ENCODE measurements at places on chromosomes 7 and 10.
A peak's percentile ranks its signal among the peaks of the same experiment; 100 is the strongest.

GRCh38 chr10:49678827-49679479 is 498 bp upstream of the C10orf53 start:
- DNase-seq: no peak

GRCh38 chr7:27890205-27890849 is 150.4 kb downstream of the TAX1BP1 start:
- no peak for DNase-seq

- DNase-seq: no peak
These were observed 73.6 kb downstream of the CYP26A1 start for GRCh38 chr10:93147281-93147680.

GRCh38 chr7:92246360-92247101 is 757 bp downstream of the ANKIB1 start:
- peak; percentile 4 for DNase-seq

DNA sequence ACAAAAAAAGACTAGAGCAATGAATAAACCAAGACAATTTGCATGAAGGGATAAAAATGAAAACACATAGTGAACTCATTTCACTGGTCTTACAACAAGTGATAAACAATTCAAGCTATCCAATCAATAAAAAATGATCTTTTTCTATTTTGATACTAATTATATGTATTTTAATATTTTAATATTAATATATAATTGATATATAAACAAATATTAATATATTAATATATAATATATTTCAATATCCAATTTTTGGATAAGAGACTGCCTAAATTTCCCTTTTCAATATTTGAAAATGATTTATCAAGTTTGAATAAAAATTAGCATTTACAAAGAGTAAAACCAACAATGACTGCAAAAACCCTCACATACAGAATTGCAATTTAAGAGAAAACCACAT is 317.9 kb downstream of the GPR158 start:
- no peak for DNase-seq

GRCh38 chr7:49001610-49002033 is 77.3 kb downstream of the CDC14C start:
- no peak for DNase-seq

DNA sequence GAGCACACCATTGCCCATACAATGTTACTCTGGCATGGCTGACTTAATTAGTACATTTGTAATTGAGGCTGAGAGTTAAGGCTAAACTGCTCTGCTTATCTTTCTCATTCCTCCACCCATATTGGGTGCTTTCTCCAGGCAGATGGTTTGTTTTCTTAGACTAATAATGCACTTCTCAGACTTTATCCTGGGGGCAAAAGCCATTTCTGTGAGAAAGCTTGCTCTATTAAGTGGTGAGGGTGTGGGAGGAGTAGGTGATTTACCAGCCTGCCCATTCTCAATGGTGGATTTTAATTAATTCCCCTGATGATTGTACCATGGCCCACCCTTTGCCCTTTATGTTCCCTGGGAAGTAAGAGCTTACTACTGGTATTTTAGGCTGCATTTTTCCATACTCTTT is 174.8 kb downstream of the FOXP2 start:
- no peak for DNase-seq

DNA sequence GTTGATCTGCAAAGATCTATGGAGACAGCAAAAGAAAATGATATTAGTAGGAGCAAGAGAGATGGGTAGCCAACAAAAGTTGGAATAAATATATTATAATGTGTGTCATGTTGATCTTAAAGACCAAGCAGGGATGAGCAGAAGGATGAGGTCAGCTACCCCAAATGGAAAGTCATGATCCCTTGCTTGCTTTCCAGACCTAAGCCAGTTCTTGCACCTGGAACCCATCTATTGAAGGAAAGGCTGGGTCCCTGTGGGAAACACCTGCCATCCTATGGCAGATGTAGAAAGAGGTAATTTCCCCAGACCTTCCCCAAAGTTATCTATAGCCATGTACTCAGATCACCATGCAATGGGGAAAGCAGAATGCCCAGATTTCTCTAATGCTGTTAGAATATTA is 52.5 kb downstream of the LYZL2 start:
- no peak for DNase-seq

DNA sequence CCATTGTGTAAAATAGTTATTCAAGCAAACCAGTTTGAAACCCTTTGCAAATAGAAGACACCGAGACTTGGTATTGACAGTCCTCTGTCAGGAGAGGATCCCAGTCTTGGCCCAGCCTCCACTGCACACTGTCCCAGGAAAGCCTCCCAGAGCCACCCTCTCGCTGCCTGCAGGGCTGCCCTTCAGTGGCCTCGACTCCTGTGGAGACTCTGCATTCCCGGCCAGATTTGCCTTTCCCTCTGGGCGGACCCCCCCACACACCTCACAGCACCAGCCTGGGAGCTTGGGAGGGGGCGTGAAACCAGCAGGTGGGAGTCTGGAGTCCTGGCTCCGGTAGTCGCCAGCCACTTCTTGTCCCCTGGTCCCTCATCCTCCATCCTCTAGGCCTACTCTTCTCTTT is 48.7 kb downstream of the GRK5 start:
- DNase-seq: no peak

DNA sequence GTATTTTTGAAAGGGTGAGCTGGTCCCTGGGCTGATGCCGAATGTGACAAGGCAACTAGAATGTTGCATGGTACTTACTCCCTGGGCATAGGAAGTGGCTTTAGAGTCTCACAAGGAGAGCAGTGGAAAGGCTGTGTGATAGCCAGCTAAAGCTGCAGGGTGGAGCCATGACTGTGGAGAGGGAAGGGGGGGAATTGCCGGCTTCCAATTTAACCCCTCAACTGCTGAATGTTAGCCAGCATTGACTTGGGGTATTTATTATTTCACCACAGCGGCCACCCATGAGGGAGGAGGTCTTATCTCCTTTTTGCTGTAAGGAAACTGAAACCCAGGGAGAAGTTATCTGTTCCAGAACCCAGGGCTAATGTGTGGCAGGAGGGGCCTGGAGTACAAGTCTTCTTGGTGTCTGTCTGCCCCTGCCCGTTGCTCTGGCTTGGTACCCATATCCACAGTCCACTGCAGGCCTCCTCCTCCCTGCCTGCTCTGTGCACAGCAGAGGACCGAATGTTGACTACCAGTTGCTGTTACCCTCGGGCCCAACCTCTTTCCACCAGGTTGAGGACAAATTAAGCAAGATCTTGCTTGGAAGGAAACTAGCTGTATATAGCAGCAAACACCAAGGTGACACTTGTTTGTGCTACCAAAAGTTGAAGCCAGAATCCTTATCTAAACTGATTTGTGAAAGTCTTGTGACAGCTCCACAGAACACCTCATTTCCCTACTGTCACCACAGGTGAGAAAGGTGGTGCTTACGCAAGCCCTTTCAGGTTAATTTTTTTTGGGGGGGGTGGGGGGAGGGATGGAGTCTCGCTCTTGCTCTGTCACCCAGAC is 37.6 kb downstream of the WBP1L start:
- DNase-seq: no peak

- no peak for DNase-seq
These were observed 128.9 kb downstream of the ZNF438 start for GRCh38 chr10:30902621-30903396.

DNA sequence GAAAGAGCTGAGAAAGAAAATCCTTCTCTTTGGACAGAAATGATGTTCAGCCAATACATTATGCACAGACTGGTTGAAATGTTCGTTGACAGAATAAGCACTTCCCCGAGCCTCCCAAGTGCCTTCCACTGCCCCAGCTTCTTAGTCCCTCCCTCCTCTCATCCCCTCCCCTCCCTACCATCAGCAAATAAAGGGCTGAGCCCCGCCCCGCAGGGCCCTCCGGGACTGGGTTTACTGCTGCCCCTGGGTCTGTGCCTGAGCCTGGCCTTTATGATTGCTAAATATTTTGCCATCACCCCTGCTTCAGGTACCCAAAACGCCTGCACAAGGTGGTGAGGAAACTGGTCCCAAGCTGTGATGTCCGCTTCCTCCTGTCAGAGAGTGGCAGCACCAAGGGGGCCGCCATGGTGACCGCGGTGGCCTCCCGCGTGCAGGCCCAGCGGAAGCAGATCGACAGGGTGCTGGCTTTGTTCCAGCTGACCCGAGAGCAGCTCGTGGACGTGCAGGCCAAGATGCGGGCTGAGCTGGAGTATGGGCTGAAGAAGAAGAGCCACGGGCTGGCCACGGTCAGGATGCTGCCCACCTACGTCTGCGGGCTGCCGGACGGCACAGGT is 28.1 kb downstream of the HKDC1 start:
- DNase-seq: no peak

- DNase-seq: no peak
These were observed 3.7 kb downstream of the OGDHL start for GRCh38 chr10:49758249-49758930.

DNA sequence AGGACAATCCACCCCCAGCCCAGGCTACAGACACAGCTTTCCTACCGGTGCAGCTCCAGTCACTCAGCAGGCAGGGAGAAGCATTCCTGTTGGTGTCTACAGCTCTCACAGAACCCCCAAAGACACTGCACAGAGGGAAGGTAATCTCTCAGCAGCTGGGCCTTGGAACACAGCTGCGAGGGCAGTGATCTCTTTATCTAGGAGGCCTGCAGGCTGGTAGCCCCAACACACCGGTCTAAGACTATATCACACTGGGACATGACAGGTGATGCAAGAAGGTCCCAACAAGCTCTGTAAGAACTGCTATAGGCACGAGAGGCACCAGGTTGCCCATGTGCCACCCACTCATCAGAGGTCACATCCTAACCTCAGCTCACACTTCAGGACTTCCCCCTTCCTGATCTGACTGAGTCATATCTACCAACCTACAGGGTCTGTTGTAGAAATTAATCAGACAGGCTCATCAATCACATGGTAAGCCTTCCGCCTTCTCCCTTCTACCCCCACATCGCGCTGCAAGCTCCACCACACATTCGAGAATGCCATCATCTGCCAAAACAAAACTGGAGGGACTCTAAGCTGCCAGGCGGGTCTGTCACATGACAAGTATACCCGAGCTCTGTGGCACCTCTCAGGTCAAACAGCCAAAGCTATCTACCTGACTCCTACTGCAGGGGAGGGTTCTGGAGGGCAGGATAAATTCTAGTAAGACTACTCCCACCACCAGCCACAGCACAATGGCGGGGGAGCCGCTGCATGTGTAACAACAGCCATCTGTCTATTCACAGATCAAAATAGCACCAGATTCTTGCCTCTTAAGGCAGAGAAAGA is 26.1 kb downstream of the FAM53B start:
- no peak for DNase-seq

GRCh38 chr10:126342680-126343079 is 45.6 kb downstream of the ADAM12 start:
- DNase-seq: no peak

DNA sequence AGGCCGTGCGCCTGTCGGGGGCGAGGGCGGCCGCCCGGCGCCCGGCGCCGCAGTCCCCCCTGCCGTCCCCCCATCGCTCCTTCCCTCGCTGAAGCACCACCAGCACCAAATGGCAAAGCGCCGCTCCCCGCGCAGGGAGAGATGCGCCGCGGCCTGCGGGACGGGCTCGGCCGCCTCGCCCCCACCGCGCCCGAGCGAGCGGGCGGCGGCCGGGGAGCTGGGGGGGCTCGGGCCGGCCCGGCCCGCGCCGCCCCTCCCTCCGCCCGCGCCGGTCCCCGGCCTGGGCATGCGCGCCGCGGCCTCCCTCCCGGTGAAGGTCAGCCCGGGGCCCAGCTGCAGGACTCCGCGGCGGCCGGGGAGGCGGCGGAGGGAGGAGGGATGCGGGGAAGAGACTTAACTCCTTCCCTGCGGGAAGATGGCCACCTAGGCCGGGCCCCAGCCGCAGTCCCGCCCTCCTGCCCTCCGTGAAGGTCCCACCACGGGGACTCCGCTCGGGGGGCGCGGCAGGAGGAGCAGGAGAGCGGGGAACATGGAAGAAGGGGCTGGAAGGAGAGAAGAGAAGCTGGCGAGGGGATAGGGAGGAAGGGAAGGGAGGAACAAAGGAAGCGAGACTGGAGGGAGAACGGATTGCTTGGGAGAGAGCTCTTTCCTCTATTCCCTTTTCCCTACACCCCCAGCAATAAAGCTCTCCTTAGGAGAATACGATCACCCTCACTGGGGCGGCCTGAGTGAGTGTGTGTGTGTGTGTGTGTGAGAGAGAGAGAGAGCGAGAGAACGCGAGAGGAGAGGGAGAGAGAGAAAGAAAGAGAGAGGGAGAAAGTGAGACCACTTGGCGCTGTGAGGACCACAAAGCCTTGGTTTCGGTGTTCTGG is 3.4 kb upstream of the SMARCD3 start:
- peak; percentile 78 for DNase-seq

DNA sequence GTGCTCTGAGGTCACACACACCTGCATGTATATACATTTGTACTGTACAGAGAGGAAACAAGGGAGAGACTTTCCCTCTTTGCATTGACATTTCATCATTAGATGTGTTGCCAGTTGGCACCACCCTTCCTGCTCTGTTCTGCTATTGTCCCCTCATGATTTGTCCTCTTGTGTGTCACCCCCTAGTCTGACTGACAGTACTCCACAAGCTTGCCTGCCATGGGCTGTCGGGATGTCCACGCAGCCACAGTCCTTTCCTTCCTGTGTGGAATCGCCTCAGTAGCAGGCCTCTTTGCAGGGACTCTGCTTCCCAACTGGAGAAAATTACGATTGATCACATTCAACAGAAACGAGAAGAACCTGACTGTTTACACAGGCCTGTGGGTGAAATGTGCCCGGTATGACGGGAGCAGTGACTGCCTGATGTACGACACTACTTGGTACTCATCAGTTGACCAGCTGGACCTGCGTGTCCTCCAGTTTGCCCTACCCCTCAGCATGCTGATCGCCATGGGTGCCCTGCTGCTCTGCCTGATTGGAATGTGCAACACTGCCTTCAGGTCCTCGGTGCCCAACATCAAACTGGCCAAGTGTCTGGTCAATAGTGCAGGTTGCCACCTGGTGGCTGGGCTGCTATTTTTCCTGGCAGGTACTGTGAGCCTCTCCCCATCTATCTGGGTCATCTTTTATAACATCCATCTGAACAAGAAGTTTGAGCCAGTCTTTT is 9.4 kb downstream of the CLDN12 start:
- DNase-seq: no peak

GRCh38 chr7:139914306-139915267 is 85.5 kb downstream of the TBXAS1 start:
- DNase-seq: peak; percentile 67

GRCh38 chr10:49572594-49573114 is 33.7 kb upstream of the ERCC6 start:
- DNase-seq: no peak

- DNase-seq: peak; percentile 95
These were observed at the start of gene HOXA1 for GRCh38 chr7:27095897-27096767. Gene HOXA1 (minus strand): TSS chr7:27096000. CDS start chr7:27095912, 88 bp downstream.

DNA sequence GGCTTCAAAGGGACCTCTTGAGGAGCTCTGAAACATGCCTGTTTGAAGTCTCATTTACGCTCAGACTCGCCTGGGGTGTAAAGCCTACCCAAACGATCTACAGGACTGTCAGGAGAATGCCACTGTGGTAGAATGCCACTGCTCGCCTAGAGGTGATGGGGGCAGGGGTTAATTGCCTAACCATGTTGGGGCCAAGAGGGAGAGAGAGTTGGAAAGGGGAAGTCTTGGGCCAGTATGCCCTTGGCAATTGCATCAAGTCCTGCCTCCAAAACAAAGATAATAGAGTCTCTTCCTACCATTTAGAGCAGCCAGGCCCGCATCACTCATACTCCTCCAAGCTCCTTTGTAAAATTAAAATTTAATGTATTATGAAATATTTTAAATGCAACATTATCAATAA is 25.2 kb downstream of the CDK1 start:
- DNase-seq: no peak

DNA sequence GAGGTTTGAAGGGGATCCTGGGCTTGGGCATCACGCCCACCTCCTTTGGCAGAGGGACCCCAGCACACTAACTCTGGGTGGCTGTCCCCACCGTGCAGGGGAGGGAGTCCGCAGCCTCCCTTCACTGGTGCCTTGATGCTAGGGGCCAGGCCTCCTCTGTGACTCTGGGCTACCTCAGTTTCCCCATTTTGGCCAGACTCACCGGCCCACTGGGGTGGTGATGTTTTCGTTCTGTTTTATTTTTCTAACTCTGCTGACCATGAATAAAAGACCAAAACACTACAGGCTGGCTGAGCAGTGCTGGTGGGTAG is 503 bp upstream of the TRIP6 start:
- no peak for DNase-seq

Data from fibroblast of skin of abdomen (primary cell).